ENCODE measurements at places on chromosomes 2 and 18. TPM values are rescaled to one million over a fixed set of nuclear protein-coding genes. Genes with fewer than 3 reads are reported as not detected.

TUBB8B gene
- total RNA-seq, result not detected

BMP10 gene
- total RNA-seq, result not detected

SLC9A4 gene
- total RNA-seq, result 0.78 TPM

DLX1 gene
- not detected for total RNA-seq

CAPN13 gene
- total RNA-seq, result 5.6 TPM

ANKRD36C gene
- 46.7 TPM for total RNA-seq

RHBDD1 gene
- 7.9 TPM for total RNA-seq
